ENCODE measurements at places on chromosomes 1 and 21.
A peak's percentile ranks its signal among the peaks of the same experiment; 100 is the strongest.

DNA sequence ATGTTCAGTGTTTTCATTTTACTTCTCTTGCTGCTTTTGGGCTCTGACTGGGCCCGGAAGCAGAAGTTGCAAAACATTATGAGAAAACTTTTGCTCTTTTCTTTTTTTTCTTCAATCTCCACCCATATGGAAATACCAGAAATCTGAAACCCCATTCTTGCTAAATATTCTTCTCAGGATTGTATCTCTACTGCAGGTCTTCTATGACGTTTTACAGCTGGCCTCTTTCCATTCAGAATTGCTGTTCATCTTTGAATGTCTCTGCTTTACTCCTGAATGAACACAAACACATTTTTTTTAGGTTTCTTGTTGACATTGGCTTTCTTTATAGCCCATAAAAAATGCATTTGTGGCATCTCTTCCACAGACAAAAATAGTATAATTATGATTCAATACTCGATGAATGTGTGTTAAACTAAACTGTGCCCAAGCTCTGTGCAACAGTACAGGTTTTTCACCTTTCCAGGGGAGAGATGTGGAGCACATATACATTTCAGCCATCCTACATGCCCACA, 18.8 kb downstream of the PTPRC start:
- DNase-seq, result peak; percentile 95

- DNase-seq, result no peak
These were observed 1278.3 kb downstream of the AMY1C start for GRCh38 chr1:105027838-105028471.

GRCh38 chr1:93516164-93516563, 68.2 kb downstream of the FNBP1L start:
- DNase-seq, result no peak

DNA sequence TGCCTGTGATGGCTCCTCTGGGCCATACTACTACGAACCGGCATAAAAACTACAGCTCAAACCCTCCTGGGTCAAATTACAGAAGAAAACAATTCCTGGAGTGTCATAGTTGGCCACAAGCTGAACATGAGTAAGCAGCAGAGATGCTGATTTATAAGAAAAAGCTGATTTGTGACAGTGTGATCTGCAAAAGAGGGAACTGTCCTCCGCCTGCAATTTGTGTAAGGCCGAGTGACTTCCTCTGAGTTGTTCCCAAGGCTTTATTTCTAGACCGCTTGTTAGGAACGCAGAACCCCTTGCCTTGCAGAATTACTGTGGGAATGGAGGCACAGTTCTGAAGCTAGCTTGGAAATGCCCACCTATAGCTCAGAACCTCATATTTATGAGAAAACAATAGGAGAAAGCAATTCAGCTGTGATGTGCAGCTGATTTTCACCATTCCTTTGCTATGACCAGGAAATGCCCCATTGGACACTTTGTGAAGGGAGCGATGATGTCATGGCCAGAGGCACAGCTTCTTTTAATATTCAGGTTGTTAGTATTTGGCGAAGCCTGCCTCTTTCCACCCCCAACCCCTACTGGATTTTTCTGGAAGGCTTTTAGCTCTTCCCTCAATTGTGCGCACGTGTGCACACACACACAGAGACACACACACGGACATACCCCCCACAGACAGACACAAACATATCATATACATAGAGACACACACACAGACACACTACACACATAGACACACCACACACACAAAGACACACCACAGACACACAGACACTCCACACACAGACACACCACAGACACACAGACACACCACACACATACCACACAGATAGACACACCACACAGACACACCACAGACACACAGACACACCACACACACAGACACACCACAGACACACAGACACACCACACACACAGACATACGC, 47.6 kb downstream of the IER5 start:
- peak; percentile 74 for DNase-seq

- DNase-seq, result no peak
These were observed 4.0 kb downstream of the TOMM40L start for GRCh38 chr1:161229896-161230295.

- no peak for DNase-seq
These were observed 30.0 kb downstream of the MATN1 start for GRCh38 chr1:30693366-30693765.

DNA sequence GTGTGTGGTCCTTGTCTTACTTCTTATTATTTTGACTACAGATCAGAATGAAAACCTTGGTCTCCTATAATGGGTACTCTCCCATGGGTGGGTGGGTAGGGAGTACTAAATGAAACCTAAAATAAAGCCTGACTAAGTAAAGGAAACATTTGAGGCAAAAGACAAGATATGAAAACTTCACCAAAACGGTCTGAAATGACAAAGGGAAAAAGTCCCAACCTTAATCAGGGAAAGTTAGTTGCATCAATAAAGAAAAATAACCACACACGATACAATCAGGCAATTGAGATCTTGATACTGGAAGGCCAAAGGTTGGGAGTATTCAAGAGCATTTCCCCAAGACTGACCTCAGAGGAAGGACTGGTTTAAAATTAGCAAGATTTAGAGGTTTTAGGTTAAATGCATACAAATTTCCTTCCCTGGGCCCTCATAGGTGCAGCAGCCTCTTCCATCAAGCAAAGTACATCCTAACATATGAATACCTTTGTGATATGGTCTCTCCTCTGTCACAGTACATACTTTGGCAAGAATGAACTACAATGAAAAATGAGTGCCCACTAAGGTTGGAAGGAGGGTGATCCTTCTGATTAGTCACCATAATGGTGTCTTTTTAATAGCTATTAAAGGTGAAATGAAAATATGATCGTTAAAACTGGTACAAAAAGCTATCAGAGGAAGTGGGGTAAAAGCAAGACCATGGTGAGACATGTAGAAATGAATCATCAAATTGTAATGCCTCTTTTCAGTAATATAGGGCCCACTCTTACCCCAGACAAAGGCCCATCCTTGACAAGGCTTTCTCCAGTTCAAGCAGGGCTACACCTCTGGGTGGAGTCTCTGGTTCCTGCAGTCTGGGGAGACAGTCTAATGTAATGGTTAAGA, 15.3 kb upstream of the TNFSF4 start:
- no peak for DNase-seq

DNA sequence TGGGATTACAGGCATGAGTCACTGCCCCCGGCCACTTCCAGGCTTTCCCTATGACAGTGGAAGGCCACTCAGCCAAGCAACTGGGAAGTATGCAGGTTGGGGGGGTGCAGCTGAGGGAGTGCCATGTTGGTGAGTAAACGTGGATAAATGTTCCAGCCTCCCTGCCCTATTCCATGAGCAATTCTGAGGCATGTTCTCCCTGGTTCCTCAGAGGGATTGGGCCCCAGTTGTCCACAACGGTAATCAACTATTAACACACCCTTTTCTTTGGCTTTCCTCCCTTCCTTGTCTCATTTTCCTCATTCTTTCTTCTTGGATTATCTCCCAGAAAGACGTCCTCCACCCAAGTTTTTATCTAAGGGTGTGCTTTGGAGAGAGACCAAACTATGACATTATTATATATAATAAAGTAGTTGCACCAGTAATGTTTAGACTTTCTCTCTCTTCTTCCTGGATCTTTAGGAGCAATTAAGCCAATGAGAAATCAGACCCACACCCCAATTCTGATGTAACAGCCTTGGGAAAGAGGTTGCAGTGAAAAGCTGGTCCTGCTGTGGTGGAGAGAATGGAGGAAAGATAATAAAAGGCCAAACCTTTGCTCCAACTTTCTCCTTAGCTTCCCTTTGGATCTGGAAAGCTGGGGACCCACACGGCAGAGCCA, 6.8 kb upstream of the SLAMF9 start:
- peak; percentile 91 for DNase-seq

DNA sequence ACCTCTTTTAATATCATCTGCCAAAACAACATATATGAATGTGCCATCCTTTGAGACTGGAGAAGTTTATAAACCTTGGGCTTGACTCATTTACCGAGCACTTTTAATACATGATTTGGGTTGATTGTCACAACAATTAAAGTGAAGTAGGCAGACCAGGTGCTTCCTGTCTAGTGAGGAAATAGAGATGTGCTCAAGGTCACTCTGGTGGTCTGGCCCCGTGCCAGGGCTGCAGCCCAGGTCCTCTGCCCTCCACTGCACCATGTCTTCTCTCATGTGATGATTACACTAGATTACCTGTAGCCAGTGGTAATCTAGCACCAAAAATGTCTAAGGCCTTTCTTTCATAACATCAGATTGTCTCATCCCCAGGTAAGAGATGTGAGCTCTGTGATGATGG, 61.8 kb upstream of the LAMC2 start:
- no peak for DNase-seq

DNA sequence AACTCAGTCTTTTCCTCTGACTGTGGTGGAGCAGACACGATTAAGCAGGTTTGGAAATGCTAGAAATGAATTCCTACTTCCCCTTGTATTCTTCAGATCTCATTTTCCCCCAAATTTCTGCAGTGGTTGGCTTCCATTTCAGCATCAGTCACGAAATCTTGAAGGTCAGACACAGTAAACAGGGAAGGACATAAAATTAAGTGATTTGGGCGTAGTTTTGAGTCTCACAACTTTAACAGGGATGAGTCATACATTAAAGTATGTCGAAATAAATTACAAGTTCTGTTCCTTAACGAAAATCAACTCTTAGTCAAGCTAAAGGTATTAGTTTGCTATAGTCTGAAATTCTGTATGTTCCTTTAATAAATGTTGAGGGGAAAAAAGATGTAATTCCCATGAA, 61.1 kb downstream of the HNRNPR start:
- peak; percentile 76 for DNase-seq

DNA sequence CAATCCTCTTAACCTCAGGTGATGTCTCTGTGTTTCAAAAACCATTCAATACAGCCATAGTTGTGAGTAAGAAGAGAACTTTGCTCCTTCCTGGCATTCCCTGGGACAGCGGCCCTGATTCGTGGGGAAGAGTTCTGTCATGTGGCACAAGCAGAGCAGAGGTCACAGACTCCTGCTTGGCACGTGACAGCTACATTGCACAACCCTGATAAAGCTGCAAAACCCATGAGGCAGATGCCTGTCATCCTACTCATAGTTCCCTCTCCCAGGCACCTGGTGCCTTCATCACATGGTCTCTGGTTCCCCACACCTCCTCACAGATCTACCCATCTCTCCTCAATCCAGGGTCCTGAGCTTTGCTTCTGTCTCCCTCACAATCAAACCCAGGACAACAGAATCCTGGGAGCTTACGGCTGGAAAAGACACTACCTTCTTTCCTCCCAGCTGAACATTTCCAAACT, 70.8 kb downstream of the PLPP3 start:
- peak; percentile 84 for DNase-seq

- no peak for DNase-seq
These were observed 39.9 kb upstream of the SLC19A1 start for GRCh38 chr21:45582128-45582527.

DNA sequence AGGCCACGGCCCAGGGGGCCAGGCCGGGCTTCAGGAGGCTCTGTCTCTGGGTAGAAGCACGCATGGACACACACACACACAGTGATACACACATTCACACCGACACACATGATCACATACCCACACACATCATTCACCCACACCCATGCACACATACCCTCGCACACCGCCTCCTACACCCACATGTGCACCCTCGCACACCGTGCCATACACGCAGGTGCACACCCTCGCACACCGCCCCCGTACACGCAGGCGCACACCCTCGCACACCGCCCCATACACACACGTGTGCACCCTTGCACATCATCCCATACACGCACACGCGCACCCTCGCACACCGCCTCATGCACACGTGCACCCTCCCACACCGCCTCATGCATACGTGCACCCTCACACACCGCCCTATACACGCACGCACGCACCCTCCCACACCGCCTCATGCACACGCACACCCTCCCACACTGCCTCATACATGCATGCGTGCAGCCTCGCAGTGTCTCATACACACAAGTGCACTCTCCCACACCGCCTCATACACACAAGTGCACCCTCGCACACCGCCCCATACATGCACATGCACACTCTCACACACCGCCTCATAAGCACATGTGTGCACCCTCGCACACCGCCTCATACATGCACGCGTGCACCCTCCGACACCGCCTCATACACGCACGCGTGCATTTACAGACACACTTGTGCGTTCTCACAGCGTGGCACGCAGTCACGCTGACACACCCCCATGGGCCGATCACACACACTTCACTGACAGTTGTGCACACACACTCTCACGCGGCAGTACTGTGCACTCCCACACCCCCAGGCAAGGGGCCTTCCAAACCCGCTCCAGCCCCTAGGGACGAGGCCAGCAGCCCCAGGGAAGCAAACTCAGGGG, 128.1 kb downstream of the SIK1 start:
- DNase-seq, result no peak

DNA sequence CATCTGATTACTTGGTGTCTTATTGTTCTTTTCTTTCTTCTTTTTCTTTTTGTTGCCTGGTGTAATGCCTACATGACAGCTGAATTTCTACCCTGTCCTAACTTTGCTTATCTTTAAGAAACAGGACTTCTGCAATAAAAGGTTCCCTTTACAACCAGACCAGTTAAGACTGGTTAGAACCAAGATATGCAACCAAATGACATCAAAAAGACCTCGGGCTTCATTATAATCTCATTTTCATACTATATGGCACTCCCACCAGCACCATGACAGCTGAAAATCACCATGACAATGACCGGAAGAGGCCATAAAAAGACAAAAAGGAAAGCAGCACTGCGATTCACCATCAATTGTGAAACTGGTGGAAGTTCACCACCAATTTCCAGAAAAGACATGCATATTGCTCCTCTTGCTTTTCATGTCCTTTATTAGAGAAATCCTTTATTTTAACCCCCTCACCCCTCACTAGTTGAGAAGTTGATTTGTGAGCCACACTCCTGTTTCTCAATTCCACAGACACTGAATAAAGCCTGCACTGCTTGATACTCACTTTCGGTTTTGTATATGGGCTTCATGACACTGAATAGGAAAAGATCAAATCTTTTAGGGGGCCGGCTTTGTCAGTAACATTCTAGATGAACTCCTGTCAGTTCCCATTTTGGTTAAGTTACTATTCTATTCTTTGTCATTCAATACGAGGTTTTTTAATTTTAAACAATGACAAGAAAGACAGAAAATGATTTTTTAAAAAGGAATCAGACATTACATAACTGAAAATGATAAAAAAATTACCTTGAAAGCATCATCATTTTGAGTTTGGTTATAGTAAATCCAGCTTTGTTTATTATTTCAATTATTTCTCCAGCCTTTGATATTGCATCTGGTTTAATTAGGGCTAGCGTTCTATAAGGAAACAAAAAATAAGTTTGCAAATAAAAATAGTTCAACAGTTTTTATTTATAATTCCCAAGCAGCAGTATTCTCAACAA, 58.1 kb downstream of the NME7 start:
- no peak for DNase-seq

GRCh38 chr1:36703526-36704208, 221.0 kb upstream of the CSF3R start:
- peak; percentile 36 for DNase-seq

- no peak for DNase-seq
These were observed 158.2 kb upstream of the KLHDC7A start for GRCh38 chr1:18322368-18323032.

DNA sequence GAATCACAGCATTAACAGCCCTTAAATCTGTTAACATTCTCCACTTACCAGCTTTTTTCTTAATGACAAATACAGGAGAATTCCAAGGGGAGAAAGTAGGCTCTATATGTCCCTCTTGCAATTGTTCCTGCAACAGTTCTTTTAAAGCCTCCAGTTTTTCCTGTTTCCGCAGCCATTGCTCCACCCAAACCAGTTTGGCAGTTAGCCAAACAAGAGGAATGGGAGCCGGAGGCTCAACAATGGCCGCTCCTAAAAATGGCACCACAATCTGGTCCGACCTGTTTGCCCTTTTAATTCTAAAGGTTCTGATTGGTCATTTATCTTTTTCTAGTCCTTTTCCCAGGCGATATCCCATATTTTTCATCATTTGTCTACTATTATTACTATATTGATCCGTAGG, 14.0 kb upstream of the L1TD1 start:
- no peak for DNase-seq

All from amniotic epithelial cell (primary cell).